Activated CD4-positive, alpha-beta T cell treated with anti-CD3 and anti-CD28 coated beads, Interleukin-2, amount 50 U/mL, for 48 hours (primary cell): ENCODE measurements at places on chromosomes 6 and 20.

DNA sequence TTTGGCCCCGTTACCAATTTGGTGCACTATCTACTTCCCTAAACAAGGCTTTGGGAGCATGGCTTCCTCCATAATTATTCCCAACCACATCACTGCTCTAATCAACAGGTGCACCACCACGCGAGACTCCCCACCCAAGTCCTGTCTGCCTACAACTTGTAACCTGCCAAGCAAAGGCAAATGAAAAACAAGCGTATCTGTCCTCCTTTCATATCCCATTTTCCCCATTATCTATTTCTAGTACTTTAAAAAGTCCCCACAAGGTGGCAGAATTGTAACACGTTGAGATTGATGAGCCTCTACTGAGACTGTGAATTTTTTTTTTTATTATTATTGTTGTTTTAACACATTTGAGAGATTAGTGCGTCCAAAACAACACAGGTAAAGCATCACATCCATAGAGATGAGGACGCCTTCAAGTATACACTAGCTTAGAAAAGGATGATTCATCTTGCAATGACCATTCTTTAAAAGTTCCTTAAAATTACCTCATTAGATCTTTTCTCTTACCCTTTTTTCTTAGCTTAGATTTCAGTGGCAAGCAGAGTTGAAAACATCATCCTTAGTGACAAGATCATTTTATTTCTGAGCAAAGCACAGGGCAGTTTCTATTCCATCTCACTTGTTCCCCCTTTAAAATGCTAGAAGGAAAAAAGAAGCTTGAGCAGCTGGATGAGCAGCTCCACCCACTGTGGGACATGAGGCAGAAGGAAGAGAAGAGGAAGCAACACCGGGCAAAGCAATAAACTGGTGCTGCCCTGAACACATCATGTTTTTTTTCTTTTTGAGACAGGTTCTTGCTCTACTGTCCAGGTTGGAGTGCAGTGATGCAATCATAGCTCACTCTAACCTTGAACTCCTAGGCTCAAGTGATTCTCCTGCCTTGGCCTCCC lies 210.8 kb downstream of the ARHGAP18 start:
- DNase-seq = no peak

DNA sequence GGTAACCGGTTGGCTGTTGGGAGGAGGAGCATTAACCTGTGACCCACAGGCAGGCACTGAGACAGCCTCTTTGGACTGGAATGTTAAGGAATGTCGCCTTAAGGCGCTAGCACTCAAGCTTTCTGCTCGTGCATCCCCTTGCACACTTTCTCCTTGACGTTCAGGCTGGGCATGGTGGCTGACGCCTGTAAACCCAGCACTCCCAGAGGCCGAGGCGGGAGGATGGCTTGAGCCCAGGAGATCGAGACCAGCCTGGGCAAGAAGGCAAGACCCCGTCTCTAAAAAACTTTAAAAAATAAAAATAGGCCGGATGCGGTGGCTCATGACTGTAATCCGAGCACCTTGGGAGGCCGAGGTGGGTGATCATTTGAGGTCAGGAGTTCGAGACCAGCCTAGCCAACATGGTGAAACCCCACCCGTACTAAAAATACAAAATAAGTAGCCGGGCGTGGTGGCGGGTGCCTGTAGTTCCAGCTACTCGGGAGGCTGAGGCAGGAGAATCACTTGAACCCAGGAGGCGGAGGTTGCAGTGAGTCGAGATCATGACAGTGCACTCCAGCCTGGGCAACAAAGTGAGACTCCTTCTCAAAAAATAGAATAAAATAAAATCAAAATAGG lies 1.9 kb upstream of the GID8 start:
- no peak for DNase-seq

GRCh38 chr6:105136431-105137350 lies 43.1 kb downstream of the POPDC3 start:
- DNase-seq = peak; percentile 17

DNA sequence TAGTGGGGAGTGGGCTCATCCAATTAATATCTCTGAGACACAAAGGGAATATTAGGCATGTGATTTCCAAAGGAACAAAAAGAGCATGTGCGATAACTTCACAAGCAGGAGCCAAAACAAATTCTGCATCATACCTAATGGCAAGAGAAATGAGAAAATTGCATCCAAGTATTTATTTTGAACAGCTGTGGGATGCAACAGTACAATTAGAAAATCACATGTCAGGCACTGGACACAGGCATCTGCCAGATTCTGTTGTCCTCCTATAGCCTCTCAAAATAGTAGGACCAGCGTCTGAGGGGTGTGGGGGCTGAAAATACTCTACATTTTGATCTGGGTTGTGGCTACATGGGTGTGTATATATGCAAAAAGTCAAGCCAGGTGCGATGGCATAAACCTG lies 66.3 kb downstream of the EDN1 start:
- no peak for DNase-seq

- no peak for DNase-seq
Observed at GRCh38 chr20:61772828-61773631, 292.7 kb downstream of the TAF4 start.

DNA sequence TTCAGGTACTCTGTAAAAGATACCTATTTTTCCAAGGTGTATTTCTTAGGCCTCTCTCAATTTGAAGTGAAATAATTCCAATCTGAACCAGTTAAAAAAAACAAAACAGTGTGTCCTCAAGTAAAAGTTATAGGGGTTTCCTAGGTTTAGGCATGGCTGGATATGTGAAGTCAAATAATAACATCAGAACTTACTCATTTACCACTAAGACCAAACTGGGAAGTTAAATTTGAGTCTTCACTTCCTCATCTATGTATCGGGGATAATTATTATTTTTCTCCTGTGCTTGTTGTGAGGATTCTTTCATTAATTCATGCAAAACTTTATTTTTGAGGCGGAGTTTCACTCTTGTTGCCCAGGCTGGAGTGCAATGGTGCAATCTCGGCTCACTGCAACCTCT lies 86.2 kb upstream of the PTPRK start:
- no peak for DNase-seq

GRCh38 chr20:3080939-3081388 lies 3.6 kb downstream of the AVP start:
- no peak for DNase-seq

- no peak for DNase-seq
Observed at GRCh38 chr6:154805288-154805911, 72.2 kb downstream of the SCAF8 start.

DNA sequence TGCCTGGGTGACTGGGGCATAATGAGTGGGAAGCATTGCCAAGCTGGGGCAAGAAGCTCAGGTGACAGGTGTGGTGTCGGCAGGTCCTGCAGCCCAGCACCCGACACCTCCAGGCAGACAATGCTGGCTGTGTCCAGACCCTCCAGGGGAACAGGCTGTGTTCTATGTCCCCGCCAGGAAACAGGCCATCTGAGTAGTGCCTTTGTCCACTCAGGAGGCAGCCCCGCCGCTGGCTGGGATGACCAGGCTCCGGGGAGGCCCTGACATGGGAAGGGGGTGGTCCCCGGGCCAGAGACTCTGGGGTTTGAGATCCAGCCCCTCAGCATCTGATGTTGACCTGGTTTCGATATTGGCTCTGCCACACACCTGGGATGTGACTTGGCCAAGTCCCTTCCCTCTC lies 28.4 kb downstream of the SNPH start:
- no peak for DNase-seq

DNA sequence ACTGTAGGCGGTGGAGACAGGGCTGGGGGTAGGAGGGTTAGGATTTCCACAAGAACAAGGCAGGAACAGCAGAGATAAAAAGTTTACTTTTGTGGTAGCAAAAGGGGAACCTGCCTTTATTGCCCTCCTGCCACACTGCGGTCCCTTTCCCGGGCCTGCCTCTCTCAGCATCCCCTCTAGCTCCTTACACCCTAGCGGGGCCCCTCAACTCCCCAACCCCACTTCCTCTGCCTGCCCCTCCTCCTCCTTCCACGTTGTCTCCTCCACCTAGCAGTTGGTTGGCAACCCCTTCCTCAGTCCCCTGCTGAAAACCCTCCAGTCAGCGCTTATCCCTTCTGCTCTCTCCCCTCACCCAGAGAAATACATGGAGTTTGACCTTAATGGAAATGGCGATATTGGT lies 714 bp downstream of the AIF1 start:
- peak; percentile 41 for DNase-seq

GRCh38 chr6:138593124-138593877 lies 94.0 kb upstream of the NHSL1 start:
- peak; percentile 31 for DNase-seq

DNA sequence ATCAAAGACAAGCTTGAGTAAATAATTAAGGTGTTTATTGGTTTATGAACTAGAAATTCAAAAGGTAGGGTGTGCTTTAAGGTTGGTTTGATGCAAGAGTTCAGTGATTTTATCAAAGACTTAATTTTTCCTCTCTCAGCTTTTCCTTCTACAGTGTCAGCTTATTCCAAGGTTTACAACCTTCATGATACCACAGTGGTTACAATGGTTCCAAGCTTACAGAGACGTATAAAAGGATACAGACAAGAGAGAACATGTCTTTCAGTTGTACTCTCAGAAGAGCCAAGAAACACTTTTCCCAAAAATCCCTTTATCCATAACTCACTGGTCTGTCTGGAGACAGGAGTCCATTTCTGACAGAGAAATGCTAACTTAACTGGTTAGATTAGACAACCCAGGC lies 93.5 kb upstream of the LOC128125822 start:
- no peak for DNase-seq

DNA sequence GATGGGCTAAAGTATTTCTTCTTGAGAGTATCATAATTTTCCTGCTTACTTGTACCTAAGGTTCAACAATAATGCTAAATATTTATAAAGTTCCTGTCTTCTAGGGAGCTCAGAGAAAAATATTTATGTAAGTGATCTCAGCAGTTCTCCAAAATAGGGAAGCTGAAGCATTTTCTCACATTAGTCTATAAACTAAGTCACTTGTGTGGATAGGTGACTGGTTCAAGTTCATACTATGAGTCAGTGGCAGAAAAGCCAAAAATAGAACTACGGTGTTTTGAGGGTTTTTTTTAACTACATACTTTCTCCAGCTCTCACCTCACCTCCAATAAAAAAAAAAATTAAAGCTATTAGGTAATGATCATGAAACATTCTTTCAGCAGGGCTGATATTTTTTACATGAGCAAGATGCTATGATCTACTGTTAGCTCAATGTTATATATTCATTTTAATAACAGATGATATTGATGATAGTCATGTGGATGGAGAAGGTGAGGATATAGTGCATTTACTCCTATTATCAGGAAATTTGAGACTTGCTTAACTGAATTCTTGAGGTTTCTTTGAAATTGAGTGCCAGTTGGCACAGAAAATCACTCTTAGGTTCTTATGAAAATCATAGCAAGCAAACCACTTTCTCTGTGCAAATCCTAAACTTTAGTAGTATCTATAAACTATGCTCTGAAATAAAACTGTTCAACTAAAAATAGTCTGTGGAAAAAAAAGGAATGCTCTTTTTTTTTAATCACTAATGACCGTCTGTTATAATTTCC lies 4.1 kb upstream of the MOXD1 start:
- DNase-seq = no peak

- no peak for DNase-seq
Observed at GRCh38 chr20:4550740-4551139, 171.0 kb upstream of the PRND start.

DNA sequence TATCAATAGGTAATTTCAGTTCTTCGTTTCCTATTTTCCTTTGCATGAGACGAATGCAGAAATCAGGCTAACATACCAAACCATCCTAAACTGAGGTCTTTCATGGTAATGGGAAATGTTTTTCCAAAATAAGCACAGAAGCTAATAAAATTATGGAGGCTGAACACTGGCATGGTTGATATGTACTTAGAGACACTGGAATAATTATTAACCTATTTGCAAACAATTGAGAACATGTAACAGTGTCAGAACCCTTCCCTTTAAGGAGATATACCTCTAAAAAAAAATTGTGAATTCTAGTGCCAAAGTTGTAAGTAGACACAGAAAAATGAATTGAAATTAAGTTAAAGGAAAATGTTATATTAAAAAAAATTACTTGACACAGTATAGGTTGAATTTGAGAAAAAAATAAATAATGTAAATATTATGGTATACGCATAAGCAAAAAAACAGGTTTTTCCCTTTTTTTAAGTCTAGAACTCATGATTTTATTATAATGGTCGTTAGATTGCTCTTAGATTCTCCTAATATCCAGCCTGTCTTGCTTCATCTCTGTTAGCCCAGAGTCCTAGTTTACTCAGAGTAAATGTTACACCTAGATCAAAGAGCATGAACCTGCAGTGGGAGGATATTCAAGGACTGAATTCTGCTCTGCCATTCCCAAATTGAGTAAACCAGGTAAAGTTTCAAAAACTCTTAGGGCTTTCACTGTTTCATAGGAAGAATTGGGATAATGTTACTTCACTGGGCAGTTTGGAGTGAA lies 1.7 kb downstream of the SLC17A2 start:
- DNase-seq = no peak

DNA sequence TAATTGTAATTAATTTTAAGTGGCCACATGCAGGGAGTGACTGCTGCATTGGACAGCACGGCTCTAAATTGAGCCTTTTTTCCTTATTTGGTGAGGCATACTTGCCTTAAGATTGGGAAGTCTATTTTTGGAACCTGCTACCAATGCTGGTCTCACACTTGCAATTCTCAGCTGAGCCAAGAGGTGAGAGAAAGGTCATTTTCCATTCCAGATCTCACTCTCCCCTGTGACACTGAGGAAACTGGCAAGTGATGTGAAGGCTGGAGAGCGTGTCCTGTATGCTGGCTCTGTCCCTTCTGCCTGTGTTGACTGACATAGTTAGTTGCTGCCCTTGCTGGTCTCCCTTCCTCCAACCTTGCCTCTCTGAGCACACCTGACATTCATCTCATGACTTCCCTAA lies 735 bp upstream of the MOG start:
- no peak for DNase-seq

DNA sequence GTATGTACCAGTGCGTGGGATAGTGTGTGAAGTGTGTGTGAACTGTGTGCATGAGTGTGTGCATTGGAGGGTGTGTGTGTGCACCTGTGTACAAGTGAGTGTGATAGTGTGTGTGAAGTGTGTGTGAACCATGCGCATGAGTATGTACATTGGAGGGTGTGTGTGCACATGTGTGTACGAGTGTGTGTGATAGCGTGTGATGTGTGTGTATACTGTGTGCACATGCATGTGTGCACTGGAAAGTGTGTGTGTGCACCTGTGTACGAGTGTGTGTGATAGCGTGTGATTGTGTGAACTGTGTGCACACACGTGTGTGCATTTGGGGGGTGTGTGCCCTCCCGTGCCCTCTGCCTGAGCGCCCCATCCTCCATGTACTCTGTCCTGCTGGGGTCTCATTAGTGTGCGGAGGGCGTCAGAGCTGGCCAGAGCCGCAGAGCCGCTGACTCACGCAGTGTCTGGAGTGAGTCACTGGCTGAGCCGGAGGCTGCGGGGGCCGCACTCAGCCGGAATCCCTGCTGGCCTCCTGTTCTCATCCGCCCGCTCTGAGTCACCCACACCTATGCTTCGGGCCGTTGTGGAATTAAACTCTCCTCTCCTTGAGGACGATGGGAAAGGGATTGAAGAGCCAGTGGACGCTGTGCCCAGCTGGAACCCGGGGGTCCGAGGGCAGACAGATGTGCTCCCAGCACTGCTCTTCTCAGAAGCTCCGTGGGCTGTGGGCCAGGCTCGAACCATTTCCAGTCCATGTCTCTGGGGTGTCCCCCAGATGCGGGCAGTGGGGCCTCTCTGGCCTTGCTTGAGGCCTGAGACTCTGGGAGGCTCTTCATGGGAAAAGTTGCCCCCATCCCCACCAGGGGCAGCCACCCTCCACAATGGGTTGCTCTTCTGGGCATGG lies 27.3 kb upstream of the STX16 start:
- DNase-seq = no peak
